ENCODE measurements at places on chromosomes 2 and 18. TPM values are rescaled to one million over a fixed set of nuclear protein-coding genes. Genes with fewer than 3 reads are reported as not detected.
A peak's percentile ranks its signal among the peaks of the same experiment; 100 is the strongest.

- no peaks in the 10 kb centered on the region for H3K27me3 ChIP-seq
- no peak for DNase-seq
- peaks cover 4% of the 10 kb centered on the region for H3K4me1 ChIP-seq
- no peak overlapping the region for H3K27ac ChIP-seq
These were observed 147.5 kb upstream of the ID2 start for GRCh38 chr2:8534386-8534728.

NPAS2 gene
- 9.4 TPM for total RNA-seq

DNA sequence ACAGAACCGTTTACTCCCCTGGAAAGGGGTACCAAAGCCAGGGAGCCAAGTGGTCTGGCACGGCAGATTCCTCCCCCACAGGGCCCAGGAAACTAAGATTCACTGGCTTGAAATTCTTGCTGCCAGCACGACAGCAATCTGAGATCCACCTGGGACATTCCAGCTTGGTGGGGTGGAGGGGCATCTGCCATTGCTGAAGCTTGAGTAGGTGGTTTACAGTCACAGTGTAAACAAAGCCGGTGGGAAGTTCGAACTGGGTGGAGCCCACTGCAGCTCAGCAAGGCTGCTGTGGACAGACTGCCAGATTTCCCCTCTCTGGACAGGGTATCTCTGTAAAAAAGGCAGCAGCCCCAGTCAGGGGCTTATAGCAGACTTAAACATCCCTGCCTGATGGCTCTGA, 901.7 kb upstream of the LRRTM1 start:
- DNase-seq, result no peak
- no peak overlapping the region for H3K4me3 ChIP-seq
- no peaks in the 10 kb centered on the region for H3K36me3 ChIP-seq
- H3K4me1 ChIP-seq, result no peaks in the 10 kb centered on the region
- H3K27ac ChIP-seq, result no peak overlapping the region

PDE11A gene
- not detected for total RNA-seq

DNA sequence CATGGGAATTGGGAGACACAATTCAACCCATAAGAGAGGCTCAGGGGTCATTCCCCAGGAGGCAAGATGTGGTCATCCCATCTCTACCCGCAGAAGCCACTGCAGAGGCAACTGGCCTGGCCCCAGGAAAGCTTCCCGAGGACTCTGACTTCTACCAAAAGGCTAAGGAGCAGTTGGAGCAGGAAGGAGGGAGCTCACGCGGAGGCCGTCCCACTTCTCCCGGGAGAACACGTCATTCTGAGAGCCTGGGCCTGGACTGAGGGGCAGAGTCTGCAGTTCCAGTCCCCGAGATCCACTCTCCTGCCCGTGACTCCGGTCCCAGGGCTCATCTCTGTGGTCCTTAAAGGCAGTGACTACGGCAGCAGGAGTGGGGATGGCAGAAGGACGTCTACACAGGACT, 69.0 kb upstream of the TAF1B start:
- H3K36me3 ChIP-seq, result no peaks in the 10 kb centered on the region
- H3K27ac ChIP-seq, result no peak overlapping the region
- peaks cover 3% of the 10 kb centered on the region for H3K4me1 ChIP-seq
- H3K4me3 ChIP-seq, result no peak overlapping the region
- no peaks in the 10 kb centered on the region for H3K27me3 ChIP-seq
- DNase-seq, result no peak

- H3K4me3 ChIP-seq, result no peak overlapping the region
- H3K27ac ChIP-seq, result no peak overlapping the region
- H3K27me3 ChIP-seq, result no peaks in the 10 kb centered on the region
These were observed 100.5 kb upstream of the ITPRID2 start for GRCh38 chr2:181790716-181791649.

PELI1 gene
- 35.1 TPM for total RNA-seq

DNA sequence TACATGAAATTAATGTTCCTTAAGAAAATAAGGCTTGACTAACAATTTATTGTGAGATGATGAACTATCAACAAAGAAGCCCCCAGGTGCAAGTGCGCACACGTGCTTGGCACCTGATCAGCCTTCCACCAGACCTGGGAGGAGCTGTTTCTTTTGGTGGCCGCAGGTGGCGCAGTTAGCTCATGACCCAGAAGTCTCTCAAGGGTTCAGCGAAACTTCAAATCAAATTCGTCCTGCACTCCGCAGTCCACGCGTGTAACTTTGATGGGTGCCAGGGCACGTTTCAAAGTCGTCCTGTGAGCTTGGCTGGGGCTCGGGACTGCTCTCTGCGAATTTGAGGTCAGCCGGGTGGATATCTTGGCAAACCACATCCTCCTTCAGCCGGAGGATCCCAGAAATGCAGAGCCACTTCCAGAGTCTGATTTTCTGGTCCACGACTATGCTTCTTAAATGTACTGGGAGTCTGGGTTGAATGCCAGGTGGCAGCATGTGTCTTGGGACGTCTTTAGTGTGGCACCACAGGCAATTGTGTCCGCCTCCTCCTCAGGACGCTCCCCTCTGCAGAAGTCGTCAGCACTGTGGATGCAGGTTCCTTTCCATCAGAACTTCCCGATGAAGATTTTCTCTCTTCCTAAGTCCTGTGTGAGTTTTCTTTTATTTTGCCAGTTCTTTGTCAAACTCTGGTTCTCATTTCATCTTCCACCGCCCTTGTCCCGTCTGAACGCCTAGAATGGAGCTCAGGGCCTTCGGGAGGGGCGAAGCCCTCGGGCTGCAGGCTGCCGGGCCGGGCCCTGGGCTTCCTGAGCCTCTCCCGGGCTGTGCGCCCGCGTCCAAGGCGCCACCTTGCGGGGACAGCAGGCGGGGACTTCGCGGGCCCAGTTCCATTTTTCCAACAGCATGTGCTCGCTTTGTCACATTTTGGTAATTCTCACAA, 61.3 kb upstream of the RAPGEF4 start:
- no peaks in the 10 kb centered on the region for H3K4me1 ChIP-seq
- H3K36me3 ChIP-seq, result no peaks in the 10 kb centered on the region
- peak; percentile 23 for DNase-seq
- no peaks in the 10 kb centered on the region for H3K27me3 ChIP-seq

- H3K36me3 ChIP-seq, result no peaks in the 10 kb centered on the region
- DNase-seq, result no peak
- H3K4me3 ChIP-seq, result no peak overlapping the region
These were observed 49.7 kb upstream of the MAPRE2 start for GRCh38 chr18:34991561-34991960.

OSR1 gene
- total RNA-seq, result 0.13 TPM

MORN2 gene
- total RNA-seq, result 26.0 TPM

DNA sequence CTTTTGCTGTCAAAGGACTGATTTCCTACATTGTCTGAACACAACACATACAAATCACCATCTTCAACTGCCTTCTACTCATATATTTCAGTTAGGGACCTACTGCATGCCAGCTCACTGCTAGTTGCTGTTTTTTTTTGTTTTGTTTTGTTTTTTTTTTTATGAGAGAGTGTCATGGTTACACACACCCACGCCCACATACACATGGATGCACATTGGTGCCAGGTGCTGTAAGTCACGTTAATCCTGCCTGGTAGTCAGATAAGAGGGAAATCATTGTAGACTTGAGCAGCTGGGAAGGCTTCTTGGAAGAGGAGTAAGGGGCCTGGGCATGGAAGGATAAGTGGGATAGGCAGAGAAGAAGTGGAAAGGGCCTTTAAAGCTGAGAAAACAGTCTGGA, 209.9 kb downstream of the TDRD15 start:
- H3K4me3 ChIP-seq, result no peak overlapping the region
- H3K27me3 ChIP-seq, result peaks cover 6% of the 10 kb centered on the region
- H3K4me1 ChIP-seq, result no peaks in the 10 kb centered on the region
- H3K27ac ChIP-seq, result no peak overlapping the region

- no peak overlapping the region for H3K4me3 ChIP-seq
- H3K36me3 ChIP-seq, result no peaks in the 10 kb centered on the region
- no peaks in the 10 kb centered on the region for H3K4me1 ChIP-seq
- no peak overlapping the region for H3K27ac ChIP-seq
- no peaks in the 10 kb centered on the region for H3K27me3 ChIP-seq
These were observed 72.9 kb downstream of the TMX3 start for GRCh38 chr18:68642003-68642402.

- peaks cover 37% of the 10 kb centered on the region for H3K4me1 ChIP-seq
- H3K27me3 ChIP-seq, result no peaks in the 10 kb centered on the region
- no peaks in the 10 kb centered on the region for H3K36me3 ChIP-seq
- H3K27ac ChIP-seq, result peak overlapping the region; percentile 57
- H3K4me3 ChIP-seq, result no peak overlapping the region
These were observed 5.3 kb upstream of the PAX3 start for GRCh38 chr2:222303828-222304736.

VWA3B gene
- not detected for total RNA-seq

DNA sequence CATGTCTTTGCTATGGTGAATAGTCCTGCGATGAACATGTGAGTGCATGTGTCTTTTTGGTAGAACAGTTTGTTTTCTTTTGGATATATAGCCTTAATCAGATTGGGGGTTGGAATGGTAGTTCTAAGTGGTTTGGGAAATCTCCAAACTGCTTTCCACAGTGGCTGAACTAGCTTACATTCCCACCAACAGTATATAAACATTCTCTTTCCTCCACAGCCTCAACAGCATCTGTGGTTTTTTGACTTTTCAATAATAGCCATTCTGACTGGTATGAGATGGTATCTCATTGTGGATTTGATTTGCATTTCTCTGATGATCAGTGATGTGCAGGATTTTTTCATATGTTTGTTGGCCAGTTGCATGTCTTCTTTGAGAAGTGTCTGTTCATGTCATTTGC, 112.2 kb upstream of the SESTD1 start:
- no peak for DNase-seq
- H3K27ac ChIP-seq, result no peak overlapping the region
- H3K4me3 ChIP-seq, result no peak overlapping the region
- peaks cover 6% of the 10 kb centered on the region for H3K27me3 ChIP-seq

AQP4 gene
- total RNA-seq, result not detected

- no peak for DNase-seq
- no peak overlapping the region for H3K27ac ChIP-seq
- peaks cover 59% of the 10 kb centered on the region for H3K36me3 ChIP-seq
These were observed 34.0 kb downstream of the CCNT2 start for GRCh38 chr2:134952608-134953007.

GRCh38 chr18:6031002-6031401, 135.7 kb upstream of the TMEM200C start:
- no peak overlapping the region for H3K4me3 ChIP-seq
- no peaks in the 10 kb centered on the region for H3K27me3 ChIP-seq
- H3K27ac ChIP-seq, result no peak overlapping the region
- no peak for DNase-seq
- no peaks in the 10 kb centered on the region for H3K36me3 ChIP-seq

DNA sequence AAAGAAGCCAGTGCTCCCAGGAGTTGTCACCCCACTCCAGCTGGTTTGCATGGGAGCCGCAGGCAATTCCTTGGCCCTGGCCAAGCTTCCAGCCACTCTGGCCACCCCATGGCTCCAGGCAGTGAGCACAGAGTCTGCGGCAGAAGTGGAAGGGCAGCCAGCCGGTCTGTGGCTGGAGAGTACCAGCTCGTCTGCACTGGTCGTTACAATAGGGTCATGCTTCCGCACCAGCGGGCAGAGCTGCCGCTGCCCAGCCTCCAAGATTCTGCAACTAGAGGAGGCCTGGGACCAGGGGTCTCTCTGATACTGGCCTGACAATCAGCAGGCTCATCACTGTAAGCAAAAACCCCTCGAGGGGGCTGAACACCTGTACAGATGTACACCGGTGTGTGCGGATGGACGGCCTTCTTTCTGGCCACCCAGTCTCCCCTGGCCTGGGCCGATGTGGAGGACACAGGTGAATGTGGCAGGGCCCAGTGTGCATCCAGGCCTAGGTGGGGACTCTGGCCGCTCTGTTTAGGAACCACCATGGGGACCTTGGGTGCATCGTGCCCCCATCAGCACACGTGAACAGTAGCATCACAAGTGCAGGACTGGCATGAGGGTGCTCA, 51.9 kb upstream of the ODC1 start:
- no peaks in the 10 kb centered on the region for H3K27me3 ChIP-seq
- DNase-seq, result no peak
- H3K27ac ChIP-seq, result no peak overlapping the region
- peaks cover 3% of the 10 kb centered on the region for H3K4me1 ChIP-seq
- H3K36me3 ChIP-seq, result no peaks in the 10 kb centered on the region
- no peak overlapping the region for H3K4me3 ChIP-seq

DNA sequence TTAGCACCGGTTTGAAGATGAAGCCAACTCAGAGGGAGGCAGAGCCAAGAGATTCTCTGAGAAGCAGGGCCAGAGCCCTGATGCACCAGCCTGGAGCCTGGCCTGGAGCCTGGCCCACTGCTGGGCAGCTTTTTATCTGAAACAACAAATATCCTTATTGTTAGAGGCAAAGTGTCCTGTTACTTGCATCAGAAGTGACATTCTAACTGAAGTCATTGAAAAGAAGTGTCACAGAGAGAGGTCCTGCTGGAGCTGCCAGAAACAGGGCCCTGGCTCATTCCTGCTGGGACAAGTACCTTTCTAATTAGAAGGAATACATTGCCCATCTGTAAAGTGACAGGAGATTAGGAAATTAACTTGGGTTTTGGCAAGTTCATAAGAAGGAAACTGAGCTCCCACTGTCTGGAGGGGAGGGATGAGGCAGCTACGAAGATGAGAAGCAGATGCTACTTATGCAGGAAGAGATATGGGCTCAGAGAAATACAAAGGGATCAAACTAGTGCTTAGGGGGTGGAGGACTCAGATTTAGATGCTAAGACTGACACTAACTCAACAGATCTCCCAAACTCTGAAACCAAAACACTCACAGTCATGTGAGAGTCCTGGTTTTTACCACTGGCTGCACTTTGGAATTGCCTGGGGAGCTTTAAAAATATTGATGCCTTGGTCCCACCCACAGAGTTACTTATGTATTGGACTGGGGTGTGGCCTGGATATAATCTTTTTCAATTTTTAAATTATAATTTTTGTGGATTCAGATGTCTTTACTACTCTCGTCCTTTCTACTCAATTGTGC, 11.0 kb upstream of the HK2 start:
- no peaks in the 10 kb centered on the region for H3K27me3 ChIP-seq
- peaks cover 6% of the 10 kb centered on the region for H3K4me1 ChIP-seq
- no peaks in the 10 kb centered on the region for H3K36me3 ChIP-seq
- no peak overlapping the region for H3K4me3 ChIP-seq

- H3K36me3 ChIP-seq, result no peaks in the 10 kb centered on the region
- no peak for DNase-seq
- H3K4me3 ChIP-seq, result no peak overlapping the region
- H3K27ac ChIP-seq, result no peak overlapping the region
These were observed 429.8 kb upstream of the CDH2 start for GRCh38 chr18:28606686-28607085.

DNA sequence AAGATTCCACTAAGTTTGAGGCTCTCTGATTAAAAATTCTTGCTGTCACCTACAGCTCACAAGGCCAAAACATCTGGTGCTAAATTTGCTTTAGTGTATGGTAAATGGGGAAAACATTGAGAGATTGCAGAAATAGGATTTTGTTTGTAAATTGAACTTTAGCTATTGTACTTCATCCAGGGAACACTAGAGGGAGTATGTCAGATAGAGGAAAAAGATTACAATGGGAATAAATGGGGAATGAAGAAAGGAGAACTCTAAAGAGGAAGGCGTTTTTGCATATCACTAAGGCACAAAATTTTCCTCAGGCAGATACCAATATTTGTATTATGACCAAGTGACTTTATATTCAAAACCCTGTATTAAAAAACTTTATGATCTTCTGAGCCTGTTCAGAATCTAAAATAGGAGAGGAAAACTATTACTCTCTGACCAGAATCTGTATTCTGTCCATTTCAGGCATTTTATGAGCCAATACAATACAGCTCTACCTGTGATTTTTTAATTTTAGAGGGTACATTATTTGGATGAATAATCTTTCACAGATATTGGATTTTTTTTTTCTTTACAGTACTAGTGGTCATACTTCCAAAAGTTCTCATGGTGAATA, 52.3 kb upstream of the ITGB6 start:
- H3K36me3 ChIP-seq, result no peaks in the 10 kb centered on the region
- H3K4me3 ChIP-seq, result no peak overlapping the region
- DNase-seq, result peak; percentile 54
- no peaks in the 10 kb centered on the region for H3K27me3 ChIP-seq
- H3K4me1 ChIP-seq, result no peaks in the 10 kb centered on the region
- H3K27ac ChIP-seq, result no peak overlapping the region
